ENCODE measurements at places on chromosomes 2 and 18. TPM values are rescaled to one million over a fixed set of nuclear protein-coding genes. Genes with fewer than 3 reads are reported as not detected.

DNA sequence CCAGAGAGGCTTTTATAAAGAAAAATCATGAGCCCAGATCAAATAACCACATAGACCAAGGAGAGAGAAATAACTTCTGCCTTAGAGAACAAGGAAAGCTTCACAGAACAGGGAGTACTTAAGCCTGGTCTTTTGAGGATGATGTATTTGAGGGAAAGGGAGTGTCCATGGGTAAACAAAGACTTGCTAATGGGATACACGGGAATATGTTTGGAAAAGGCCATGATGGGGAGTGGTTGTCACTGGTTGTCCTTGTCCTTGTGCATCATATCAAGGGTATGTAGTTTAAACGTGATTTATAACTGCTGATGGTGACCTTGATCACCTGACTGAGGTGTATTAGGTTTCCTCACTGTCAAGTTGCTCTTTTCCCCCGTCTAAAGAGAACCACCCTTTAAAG is 169.9 kb downstream of the FAM210A start:
- H3K27ac ChIP-seq: no peak overlapping the region
- H3K4me1 ChIP-seq: peaks cover 6% of the 10 kb centered on the region
- no peak overlapping the region for H3K4me3 ChIP-seq
- peaks cover under 1% of the 10 kb centered on the region for H3K27me3 ChIP-seq

DNA sequence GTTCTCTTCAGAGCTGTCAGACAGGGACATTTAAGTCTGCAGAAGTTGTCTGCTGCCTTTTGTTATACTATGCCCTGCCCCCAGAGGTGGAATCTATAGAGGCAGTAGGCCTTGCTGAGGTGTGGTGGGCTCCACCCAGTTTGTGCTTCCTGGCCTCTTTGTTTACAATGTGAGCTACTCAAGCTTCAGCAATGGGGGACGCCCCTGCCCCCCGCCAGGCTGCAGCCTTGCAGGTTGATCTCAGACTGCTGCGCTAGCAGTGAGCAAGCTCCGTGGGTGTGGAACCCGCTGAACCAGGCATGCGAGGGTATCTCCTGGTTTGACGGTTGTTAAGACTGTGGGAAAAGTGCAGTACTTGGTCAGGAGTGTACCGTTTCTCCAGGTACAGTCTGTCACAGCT is 24.0 kb upstream of the PAIP2B start:
- peaks cover 4% of the 10 kb centered on the region for H3K27me3 ChIP-seq
- DNase-seq: no peak
- H3K4me3 ChIP-seq: no peak overlapping the region
- peaks cover under 1% of the 10 kb centered on the region for H3K36me3 ChIP-seq
- H3K4me1 ChIP-seq: no peaks in the 10 kb centered on the region

RAB6C gene
- total RNA-seq: not detected

- no peak for DNase-seq
- no peaks in the 10 kb centered on the region for H3K36me3 ChIP-seq
- H3K27ac ChIP-seq: no peak overlapping the region
- no peak overlapping the region for H3K4me3 ChIP-seq
- H3K27me3 ChIP-seq: no peaks in the 10 kb centered on the region
Observed at GRCh38 chr18:41905786-41906527, 49.1 kb upstream of the PIK3C3 start.

DNA sequence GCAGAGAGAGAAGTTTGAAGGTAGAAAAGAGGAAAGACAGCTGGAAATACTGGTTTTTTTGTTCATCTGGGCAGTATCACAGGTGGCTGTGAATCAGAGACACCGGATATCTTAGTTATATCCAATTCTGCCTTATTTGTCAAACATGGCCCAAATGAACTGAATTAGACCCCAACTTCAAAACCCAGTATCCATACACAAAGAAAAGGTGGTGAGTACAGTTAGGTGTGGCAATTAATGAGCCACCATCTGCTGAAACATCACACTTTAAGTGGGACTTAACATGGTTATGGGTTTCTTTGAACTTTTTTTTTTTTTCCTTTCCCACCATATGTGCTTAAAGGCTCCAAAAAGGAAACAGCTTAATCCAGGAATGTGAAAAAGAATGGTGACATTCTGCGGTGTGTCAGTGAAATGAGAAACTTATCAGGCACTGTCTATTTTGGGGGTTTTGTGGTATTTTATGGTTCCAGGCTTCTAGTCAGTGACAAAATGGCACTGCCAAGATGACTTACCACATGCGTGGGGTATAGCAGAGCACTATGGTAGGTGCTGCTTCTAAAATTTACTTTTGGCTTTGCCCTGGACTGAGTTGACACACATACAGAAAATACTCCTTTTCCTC is 5.0 kb upstream of the TMEM178A start:
- no peak overlapping the region for H3K27ac ChIP-seq
- no peaks in the 10 kb centered on the region for H3K27me3 ChIP-seq
- H3K36me3 ChIP-seq: no peaks in the 10 kb centered on the region

GRCh38 chr2:169336695-169337094 is 25.6 kb downstream of the LRP2 start:
- H3K27me3 ChIP-seq: no peaks in the 10 kb centered on the region
- DNase-seq: no peak
- H3K4me1 ChIP-seq: peaks cover 14% of the 10 kb centered on the region

DNA sequence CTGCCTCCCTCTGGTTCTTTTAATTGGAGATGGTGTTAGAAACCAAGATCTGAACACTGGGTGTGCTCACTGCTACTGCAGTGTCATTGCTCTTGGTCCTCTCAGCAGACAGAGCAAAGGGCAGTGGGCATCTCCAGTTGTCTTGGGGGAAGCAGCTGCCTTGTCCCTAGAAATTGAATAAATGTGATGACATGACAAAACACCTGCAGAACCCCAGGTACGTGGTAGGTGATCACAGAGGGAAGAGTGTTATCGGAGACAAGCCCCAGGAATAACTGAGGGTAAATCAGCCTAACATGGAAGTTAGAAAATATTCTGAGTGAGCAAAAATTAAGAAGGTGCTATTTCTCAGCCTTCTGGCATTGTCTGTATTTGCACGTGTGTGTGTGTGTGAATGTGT is 311.9 kb upstream of the HDAC4 start:
- peaks cover 3% of the 10 kb centered on the region for H3K27me3 ChIP-seq
- DNase-seq: no peak
- H3K4me3 ChIP-seq: no peak overlapping the region
- no peaks in the 10 kb centered on the region for H3K36me3 ChIP-seq
- H3K4me1 ChIP-seq: no peaks in the 10 kb centered on the region

COMMD1 gene
- 33.0 TPM for total RNA-seq

GRCh38 chr18:6281874-6282273 is 132.8 kb downstream of the L3MBTL4 start:
- peaks cover 11% of the 10 kb centered on the region for H3K36me3 ChIP-seq
- no peak overlapping the region for H3K4me3 ChIP-seq
- no peaks in the 10 kb centered on the region for H3K27me3 ChIP-seq
- DNase-seq: no peak

CD8A gene
- total RNA-seq: 0.13 TPM

MAP3K19 gene
- total RNA-seq: not detected

PROKR1 gene
- 0.12 TPM for total RNA-seq

DNA sequence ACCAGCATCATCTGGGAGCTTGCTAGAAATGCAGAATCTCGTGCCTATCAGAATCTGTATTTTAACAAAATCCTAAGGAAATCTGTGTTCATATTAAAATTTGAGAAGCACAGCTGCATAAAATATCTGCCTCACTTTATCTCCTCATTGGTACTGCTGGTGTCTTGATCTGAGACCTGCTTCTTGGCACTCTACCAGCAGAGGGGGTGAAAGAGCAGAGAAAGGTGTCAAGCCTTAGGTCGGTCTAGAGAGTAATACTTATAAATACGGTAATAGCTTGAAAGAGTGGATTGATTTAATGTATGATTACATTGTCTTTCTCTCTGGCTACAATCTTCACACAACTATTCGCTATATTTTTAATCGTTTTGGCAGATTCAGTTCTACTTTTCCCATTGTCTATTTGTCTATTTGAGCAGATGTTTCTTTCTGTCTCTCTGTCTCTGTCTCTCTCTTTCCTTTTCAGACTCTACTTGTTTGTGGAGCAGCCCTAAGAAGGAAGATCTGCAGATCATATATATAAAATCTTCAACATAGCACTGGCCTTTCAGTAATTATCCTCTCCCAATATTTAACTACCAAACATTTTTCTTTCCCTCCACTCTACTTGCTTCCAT is 1.7 kb upstream of the GCG start:
- H3K4me1 ChIP-seq: no peaks in the 10 kb centered on the region
- no peak overlapping the region for H3K4me3 ChIP-seq
- H3K27ac ChIP-seq: no peak overlapping the region
- peak; percentile 37 for DNase-seq
- peaks cover 35% of the 10 kb centered on the region for H3K27me3 ChIP-seq
- no peaks in the 10 kb centered on the region for H3K36me3 ChIP-seq

ARHGAP25 gene
- 1.8 TPM for total RNA-seq

- H3K36me3 ChIP-seq: no peaks in the 10 kb centered on the region
- peak overlapping the region; percentile 14 for H3K27ac ChIP-seq
- H3K27me3 ChIP-seq: no peaks in the 10 kb centered on the region
- H3K4me1 ChIP-seq: peaks cover 36% of the 10 kb centered on the region
- DNase-seq: no peak
- H3K4me3 ChIP-seq: peak overlapping the region; percentile 20
Observed at GRCh38 chr2:66691031-66691965, 256.4 kb downstream of the MEIS1 start.

GRCh38 chr2:216429428-216429827 is 17.1 kb downstream of the SMARCAL1 start:
- no peak overlapping the region for H3K27ac ChIP-seq
- no peak for DNase-seq
- no peaks in the 10 kb centered on the region for H3K4me1 ChIP-seq
- H3K27me3 ChIP-seq: no peaks in the 10 kb centered on the region
- no peak overlapping the region for H3K4me3 ChIP-seq

- peak overlapping the region; percentile 2 for H3K27ac ChIP-seq
- peaks cover 2% of the 10 kb centered on the region for H3K27me3 ChIP-seq
- no peak overlapping the region for H3K4me3 ChIP-seq
- peaks cover 1% of the 10 kb centered on the region for H3K4me1 ChIP-seq
Observed at GRCh38 chr2:225788571-225789094, 389.1 kb downstream of the NYAP2 start.

- peaks cover 6% of the 10 kb centered on the region for H3K4me1 ChIP-seq
- H3K27me3 ChIP-seq: peaks cover 31% of the 10 kb centered on the region
- no peak for DNase-seq
- H3K4me3 ChIP-seq: no peak overlapping the region
- no peak overlapping the region for H3K27ac ChIP-seq
- no peaks in the 10 kb centered on the region for H3K36me3 ChIP-seq
Observed at GRCh38 chr2:127400897-127401756, 13.4 kb upstream of the MAP3K2 start.

GRCh38 chr2:1869987-1870386 is 125.7 kb upstream of the PXDN start:
- DNase-seq: no peak
- peaks cover 63% of the 10 kb centered on the region for H3K27me3 ChIP-seq
- no peak overlapping the region for H3K27ac ChIP-seq
- H3K36me3 ChIP-seq: no peaks in the 10 kb centered on the region

DNA sequence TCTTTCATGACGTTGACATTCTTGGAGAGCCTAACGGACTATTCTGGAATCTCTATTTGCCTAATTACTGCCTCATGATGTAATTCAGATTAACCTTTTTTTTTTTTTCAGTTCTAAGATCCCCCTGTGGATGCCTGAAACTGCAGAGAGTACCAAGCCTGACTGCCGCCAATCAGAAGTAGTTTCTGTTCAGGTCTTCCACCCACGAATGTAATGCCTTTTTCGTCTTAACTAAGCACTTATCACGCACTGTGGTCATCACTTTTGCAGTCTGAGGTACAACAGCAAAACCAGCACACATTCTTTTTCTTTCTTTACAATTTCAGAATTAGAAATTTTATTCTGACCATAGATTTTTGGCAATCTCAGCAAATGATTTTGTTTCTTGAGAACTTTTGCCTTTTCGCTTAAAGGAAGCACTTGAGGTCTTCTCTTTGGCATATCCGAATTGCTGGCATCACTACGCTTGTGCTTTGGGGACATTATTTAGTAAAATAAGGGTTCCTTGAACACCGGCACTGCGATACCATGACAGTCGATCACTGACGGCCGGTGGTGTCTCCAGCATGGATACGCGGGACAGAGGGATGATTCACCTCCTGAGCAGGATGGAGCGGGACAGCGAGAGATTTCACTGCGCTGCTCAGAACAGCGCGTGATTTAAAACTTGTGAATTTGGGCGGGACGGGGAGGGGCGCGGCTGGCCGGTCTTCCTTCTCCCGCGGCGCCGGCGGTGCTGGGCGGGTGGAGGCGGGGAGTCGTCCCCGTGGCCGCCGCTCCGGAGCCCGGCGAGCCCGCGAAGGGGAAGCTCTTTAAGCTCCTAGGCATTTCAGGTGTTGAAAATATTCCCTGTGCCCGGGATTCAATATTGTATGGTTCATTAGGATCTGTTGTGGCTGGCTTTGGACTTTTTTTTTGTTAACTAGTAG is 32.0 kb upstream of the GPR55 start:
- peak overlapping the region; percentile 67 for H3K4me3 ChIP-seq
- DNase-seq: no peak
- no peaks in the 10 kb centered on the region for H3K36me3 ChIP-seq
- no peak overlapping the region for H3K27ac ChIP-seq
- H3K4me1 ChIP-seq: peaks cover 6% of the 10 kb centered on the region

DNA sequence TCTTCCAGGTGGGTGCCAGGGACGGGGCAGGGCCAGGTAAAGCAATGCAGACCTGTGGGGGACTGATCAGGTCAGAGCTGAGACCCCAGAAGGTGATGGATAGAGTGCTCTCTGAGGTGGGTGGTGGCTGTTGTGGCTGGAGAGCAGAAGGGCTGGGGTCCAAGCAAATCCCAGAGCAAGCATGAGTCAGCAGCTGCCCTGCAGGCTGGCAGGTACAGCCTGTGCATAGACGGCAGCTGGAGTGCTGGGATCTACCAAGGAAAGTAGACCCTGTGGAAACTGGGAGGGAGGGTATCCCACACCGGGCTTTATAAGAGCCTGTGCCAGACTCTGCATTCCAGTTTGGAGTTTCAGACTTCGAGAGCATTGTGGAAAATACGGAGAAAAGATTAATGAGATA is 663 bp downstream of the TRIM54 start:
- H3K27ac ChIP-seq: peak overlapping the region; percentile 25
- no peak for DNase-seq
- no peak overlapping the region for H3K4me3 ChIP-seq
- H3K36me3 ChIP-seq: no peaks in the 10 kb centered on the region
- peaks cover 10% of the 10 kb centered on the region for H3K4me1 ChIP-seq
- H3K27me3 ChIP-seq: peaks cover 41% of the 10 kb centered on the region

DNA sequence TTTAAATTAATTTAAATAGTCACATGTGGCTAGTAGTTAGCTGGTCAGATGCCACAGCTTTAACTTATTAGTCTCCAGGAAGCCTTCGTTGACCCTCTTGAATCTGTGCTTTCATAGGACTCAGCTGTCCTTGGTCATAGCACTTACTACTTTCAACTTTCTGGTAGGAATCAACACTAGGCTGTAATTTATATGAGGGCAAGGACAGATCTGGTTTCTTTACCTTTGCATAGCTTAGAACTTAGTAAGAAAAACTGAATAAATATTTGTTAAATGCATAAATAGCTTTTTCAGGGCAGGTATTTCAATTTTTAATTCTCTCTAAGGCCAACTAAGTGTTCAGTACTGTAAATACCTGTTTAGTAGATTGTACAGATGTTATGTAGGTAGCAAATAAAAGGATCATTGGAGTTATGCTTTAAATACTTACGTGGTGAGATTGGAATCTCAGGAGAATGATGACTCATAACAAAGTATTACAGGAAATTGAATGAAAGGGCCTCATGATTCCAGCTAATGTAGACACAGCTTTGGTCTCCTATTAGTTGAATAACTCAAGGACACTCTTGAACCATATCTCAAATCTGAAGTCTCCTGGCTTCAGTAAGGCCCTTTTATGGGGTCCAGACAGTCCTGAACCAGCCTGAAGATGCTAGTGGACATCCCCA is 2.6 kb downstream of the CLIP4 start:
- H3K27ac ChIP-seq: no peak overlapping the region
- DNase-seq: no peak
- H3K4me1 ChIP-seq: peaks cover 5% of the 10 kb centered on the region
- H3K36me3 ChIP-seq: peaks cover under 1% of the 10 kb centered on the region
- peak overlapping the region; percentile 44 for H3K4me3 ChIP-seq
